Progenitor cell of endocrine pancreas (in vitro differentiated cells): ENCODE measurements at places on chromosomes 1 and 21.

DNA sequence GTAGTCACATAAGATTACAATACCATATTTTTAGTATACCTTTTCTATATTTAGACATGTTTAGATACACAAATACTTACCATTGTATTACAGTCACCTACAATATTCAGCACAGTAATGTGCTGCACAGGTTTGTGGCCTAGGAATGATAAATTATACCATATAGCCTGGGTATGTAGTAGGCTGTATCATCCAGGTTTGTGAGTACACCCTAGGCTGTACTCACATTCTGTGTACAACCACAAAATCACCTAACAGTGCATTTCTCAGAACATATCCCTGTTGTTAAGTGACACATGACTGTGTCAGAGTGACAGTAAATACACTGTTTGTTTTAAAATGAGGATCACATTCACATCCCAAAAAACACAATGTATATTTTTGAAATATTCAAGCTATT lies 11.2 kb downstream of the KRTAP21-3 start:
- no peak for DNase-seq

DNA sequence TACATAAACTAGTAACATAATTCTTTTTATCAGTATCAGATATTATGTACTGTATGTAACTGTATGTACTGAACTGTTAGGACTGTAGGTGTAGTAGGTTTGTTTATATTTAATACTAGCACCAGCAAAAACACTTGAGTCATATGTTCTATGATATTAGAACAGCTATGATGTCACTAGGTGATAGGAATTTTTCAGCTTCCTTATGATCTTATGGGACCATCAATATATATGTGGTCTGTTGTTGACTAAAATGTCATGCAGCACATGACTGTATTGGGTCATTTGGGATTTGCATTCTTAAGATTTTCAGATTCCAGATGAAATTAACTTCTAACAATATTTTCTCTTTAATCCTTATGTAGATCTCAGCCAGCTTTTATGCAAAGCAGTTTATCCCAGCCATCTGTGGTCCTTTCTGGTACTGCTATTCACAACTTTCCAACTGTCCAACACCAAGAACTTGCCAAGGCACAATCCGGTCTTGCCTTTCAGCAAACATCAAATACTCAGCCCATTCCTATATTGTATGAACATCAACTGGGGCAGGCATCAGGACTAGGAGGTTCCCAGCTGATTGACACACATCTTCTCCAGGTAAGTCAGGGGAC lies 38.3 kb upstream of the MYOCOS start:
- no peak for DNase-seq

DNA sequence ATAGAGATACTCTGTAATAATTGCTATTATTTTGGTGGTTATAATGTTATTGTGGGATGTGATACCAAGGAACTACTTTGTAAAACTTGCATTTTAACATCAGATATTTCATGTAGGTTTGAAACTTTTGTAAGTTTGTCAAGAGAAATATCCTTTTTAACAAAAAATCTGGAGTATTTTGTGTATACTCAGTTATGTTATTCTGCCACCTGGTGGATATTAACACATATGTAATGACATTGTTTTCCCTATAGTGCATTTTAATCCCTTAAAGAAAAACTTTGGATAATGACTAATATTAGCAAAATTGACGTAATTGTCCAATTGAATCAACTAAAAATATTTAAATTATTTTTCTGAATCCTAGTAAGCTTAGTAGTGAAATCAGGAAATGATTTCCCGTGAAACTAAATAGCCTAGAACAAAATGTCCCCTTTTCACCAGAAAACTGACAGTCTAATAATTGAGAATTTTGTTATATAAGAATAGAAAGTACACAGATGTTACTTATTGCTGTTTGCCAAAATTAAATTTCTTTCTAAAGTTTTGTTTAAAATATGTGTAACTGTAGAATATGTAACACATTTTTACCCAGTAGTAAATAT lies 39.6 kb downstream of the KCTD3 start:
- DNase-seq: no peak

DNA sequence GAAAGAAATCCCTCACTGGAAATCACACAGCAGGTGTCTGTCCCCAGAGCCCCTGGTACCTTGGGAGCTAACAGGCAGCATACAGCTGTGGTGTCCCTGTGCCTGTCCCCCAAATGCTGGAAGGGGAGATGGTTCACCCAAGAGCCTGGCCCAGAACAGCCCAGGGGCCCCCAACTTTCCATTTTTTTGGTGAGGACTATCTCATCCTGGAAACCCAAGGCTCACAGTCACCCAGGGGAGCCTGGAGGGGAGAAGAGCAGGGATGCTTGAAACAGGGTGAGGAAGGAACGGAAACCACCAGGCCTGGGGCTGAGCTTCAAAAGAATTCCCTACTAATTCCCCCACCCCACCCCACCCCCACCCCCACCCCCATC lies 3.6 kb downstream of the SDC3 start:
- no peak for DNase-seq

DNA sequence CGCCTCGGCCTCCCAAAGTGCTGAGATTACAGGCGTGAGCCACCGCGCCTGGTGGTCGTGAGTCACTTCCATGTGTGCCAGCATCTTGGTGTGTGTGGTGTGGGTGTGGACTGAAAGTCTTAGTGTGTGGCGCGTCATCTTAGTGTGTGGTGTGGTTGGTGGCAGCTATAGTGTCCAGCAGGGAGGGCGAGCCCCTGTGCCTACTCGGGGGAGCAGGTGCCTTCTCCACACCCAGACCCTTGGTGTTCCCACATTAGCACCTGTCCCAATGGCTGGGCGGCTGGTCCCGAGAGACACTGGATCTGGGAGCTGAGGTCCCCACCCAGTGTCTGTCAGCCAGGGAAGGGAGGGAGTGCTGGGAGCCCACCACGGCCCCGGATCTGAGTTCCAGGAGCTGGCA lies 2.8 kb downstream of the SCNN1D start:
- DNase-seq: no peak

DNA sequence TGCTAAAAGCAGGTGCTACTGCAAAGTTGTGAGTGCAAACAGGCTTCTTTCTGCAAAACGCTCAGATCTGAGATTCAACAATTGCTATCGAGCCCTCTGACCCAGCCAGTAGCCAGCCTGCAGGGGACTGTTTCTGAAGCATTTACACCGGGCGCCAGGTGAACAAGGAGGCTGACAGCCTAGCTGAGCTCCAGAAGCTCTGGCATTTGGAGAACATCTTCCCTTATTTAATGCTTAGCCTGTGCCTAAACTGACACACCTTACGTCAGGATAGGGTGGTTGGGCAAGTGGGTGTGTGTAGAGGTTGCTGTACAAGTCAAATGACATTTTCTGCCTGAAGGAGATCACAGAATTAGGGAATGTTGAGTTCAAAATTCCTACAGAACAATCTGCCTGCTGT lies 15.8 kb upstream of the PLA2G2C start:
- no peak for DNase-seq

DNA sequence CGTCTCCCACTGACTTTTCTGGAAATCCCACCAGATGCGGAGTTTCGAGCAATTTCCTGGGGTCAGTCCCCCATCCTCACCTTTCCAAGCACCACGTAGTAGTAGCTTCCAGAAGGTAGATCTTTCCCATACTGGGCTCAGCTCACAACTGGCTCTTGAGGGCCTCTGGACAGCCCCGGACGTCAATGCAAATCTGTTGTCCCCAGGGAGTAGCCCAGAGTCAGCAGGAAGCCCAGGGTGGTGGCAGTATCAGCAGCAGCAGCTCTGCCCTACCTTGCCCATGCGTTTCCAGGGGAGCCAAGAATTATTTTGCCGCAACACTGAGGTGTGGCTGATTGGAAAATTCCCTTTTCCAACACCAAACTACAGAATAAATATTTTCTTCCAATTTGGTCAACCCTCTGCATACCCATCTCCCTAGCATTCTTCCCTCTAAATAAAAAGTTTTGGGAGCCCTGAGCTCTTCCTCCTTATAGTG lies 70.3 kb downstream of the CD46 start:
- DNase-seq: no peak

GRCh38 chr1:41615981-41616380 lies 131.5 kb upstream of the EDN2 start:
- no peak for DNase-seq
